ENCODE measurements at places on chromosomes 7 and 10.

GRCh38 chr7:119270045-119270464, 1002.9 kb upstream of the KCND2 start:
- peak; percentile 48 for DNase-seq

DNA sequence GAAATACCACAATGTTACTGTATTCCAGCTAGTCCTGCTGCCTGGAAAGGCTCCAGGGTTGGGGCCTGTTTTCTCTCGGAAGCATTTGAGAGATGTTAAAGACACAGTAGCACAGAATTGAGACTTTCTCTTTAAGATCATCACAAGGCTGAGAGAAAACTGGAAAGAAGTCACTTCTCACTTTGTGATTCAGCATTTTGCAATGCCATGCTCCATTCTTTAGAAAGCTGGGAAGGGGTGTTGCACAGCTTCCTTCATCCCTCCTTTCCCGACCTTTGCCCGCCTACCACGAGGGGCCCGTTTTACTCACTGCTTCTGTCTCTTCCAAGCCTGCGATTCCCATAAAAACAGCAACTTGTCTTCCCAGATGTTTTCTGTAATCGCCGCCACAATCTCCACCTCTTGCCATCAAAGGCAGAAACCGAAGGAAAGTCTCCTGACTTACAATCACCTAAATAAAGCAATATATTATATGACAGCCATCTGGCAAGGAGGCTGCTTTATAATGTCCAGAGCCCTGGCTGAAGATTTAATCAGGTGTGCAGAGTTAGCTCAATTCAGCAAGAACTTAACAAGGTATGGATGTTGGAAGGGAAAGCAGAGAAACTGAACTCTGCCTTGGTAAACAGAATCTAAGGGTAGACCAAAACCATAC, 18.9 kb downstream of the NOD1 start:
- peak; percentile 97 for DNase-seq

- DNase-seq = no peak
Observed at GRCh38 chr7:15874774-15875173, 188.3 kb upstream of the MEOX2 start.

DNA sequence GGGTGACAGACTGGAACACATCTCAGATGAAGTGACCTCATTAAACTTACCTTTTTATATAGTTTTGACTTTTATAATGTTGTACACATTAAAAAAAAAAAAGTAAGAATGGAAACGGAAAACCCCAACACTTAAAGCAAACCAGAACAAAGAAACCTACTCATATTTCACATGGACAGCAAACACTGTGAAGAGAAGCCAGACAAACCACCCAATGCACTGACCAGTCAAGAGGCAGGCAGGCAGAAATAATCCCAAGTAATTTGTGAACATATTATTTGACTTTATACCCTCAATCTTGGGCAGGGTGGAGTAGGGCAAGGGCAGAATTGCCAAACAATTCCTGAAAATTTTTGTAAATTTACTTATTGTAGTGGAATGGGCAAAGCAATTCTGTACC, 39.8 kb downstream of the WAPL start:
- no peak for DNase-seq

DNA sequence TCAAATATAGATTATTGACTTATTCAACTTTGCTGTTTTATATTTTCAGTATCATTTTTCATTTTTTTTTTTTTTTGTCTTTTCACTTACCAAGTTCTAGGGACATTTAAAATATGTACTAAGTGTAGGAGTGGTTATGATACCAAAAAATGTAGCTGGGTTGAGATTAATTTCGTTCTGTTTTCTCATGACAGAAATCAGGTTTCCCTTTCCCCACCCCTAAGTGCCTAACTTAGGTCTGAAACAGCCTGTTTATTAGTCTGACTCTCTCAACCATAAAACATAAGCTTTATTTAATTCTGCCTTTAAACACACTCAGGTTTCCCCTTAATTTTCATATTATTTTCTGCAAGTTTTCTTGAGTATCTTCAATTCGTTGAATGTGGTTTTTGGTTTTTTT, 22.1 kb downstream of the TMEM106B start:
- no peak for DNase-seq

Measured in AG10803 (cell line).